ENCODE measurements at places on chromosomes 4 and X. TPM values are rescaled to one million over a fixed set of nuclear protein-coding genes. Genes with fewer than 3 reads are reported as not detected.

GRCh38 chrX:69503782-69504625 lies at the start of gene NALF2:
Gene NALF2, plus strand, starts transcription at chrX:69504326. Its CDS starts 957 bp downstream, at chrX:69505283.
- H3K4me3 ChIP-seq, result peak within 1 kb of the TSS; percentile 60
- no peaks in the 10 kb centered on the region for H3K27me3 ChIP-seq
- H3K4me1 ChIP-seq, result no peaks in the 10 kb centered on the region

Gene CTAG2
- total RNA-seq, result not detected

DNA sequence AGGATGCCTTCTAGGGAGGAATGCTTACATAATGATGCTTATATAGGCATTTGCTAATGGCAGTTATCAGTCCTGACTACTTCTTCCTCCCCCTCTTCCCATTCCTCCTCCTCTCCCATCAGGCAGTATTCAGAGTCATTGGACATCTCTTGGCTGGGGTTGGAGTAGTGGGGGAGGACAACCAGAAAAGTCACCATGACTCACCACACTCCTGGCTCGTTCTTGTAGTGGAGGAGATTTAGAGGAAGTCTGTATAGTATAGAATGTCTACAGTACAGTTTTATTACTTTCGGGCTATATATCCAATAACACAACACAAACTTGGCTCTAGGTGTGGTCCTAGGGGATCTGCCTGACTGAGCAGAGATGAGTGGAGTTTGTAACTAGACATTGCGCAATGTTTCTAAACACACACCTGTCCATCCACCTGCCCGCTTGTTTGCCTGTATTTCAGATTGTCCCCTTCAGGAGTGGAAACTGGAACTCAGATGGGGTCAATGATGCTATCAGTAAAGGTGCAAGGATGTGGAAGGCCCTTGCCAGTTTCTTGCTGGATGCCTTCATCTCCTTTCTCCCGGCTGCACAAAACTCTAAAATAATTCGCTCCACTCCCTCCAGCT lies 27.9 kb upstream of the KIAA1210 start:
- H3K27me3 ChIP-seq, result peaks cover 4% of the 10 kb centered on the region
- no peaks in the 10 kb centered on the region for H3K36me3 ChIP-seq
- no peak overlapping the region for H3K27ac ChIP-seq
- DNase-seq, result no peak
- H3K4me1 ChIP-seq, result no peaks in the 10 kb centered on the region

Gene TKTL2
- not detected for total RNA-seq

- no peak for DNase-seq
- peaks cover 3% of the 10 kb centered on the region for H3K4me1 ChIP-seq
- no peaks in the 10 kb centered on the region for H3K36me3 ChIP-seq
- H3K27ac ChIP-seq, result no peak overlapping the region
- H3K27me3 ChIP-seq, result no peaks in the 10 kb centered on the region
- no peak overlapping the region for H3K4me3 ChIP-seq
These were observed 42.6 kb downstream of the ADGRA3 start for GRCh38 chr4:22473268-22473667.

Measured in Panc1 (cell line).